ENCODE measurements at places on chromosomes 7 and 10. TPM values are rescaled to one million over a fixed set of nuclear protein-coding genes. Genes with fewer than 3 reads are reported as not detected.

DNA sequence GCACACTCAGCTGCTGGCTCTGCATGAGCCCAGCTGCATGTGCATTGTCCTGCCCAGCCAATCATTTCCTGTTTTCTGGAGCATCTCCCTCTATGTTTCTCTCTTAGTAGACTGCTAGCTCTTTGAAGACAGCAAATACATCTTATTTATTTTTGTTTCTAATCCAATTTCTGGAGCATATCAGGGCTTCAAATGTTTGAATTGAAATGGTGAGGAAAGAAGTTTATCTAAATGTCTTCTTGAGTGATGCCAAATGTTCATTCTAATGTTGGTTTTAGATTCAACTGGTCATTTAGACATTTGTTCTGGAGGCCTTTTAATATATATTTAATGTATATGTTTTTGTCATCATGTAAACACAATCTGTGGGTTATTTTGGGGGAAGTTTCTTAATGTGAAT, 141.9 kb downstream of the DNAJB9 start:
- no peak for DNase-seq

DNA sequence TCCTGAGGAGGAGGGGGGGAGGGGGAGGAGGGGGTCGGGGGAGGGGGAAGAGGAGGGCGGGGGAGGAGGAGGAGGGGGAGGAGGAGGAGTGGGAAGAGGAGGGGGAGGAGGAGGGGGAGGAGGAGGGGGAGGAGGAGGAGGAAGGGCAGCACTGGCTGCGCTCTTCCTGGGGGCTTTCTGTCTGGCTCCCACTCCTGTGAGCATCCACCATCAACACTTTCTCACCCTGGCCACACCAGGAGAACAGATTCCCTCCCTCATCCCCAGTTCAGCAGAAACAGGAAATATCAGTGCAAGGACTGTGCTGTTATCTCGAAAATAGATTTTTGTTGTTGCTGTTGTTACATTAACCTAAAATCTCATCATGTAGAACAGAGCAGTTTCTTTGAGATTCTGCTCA, 530.5 kb downstream of the ACTR3B start:
- DNase-seq: no peak

DNA sequence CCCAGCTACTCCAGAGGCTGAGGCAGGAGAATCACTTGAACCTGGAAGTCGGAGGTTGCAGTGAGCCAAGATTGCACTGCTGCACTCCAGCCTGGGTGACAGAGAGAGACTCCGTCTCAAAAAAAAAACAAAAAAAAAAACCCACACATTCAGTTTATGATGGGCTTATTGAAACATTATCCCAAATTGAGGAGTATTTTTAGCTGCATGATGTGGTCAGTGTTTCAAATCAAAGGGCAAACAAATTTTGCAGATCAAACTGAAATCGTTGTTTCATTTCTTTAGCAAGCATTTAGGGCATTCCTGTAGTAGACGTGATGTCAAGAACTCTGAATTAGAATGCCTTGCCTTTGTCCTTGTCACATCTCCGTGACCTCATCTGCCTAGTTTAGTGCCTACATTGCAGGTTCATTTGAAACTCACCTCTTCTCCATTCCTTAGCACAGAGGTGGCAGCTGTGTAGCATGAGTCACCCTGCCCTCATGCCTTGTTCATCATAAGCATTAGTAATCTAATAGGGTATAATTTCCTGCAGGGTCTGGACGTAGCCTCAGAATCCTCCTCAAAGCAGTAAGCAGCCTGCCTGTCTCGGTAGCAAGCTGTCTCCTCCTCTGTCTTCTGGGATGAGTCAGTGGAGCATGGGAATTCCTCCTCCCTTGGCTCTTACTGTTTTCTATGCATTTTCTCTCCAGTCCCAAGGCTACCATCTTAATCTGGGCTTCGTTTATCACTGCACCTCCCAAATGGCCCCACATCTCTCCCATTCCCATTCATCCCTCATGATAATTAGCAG, 73.8 kb downstream of the CUL1 start:
- no peak for DNase-seq

Gene CYP2C19
- total RNA-seq: not detected

Gene CALCR
- not detected for total RNA-seq

Data from glutamatergic neuron (in vitro differentiated cells).